GM23248 (cell line): ENCODE measurements at places on chromosomes 4 and X. TPM values are rescaled to one million over a fixed set of nuclear protein-coding genes. Genes with fewer than 3 reads are reported as not detected.

Gene COL25A1
- total RNA-seq = 0.13 TPM in 1 of 2 replicates, not detected in the other

Gene GAB1
- 6.3 and 7.1 TPM in 2 replicates for total RNA-seq

Gene TASL
- not detected in 2 replicates for total RNA-seq

DNA sequence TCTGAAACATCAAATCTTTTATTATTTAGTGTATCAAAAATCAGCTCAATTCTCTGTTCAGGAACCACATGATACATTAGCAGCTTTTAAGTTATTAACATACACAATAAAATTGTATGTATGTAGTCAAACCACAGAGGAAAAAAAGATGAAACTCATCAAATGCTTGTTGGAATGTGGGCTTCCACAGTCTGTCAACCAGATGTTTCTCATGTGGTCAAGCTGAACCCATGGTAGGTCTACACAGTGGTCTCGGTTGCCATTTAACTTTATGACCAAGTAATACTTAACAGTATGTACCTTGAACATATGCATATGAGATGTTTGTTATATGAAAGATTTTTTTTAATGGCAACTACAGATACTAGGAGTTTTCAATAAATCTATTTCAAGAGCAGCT lies 427.8 kb downstream of the IL15 start:
- DNase-seq = no peak

DNA sequence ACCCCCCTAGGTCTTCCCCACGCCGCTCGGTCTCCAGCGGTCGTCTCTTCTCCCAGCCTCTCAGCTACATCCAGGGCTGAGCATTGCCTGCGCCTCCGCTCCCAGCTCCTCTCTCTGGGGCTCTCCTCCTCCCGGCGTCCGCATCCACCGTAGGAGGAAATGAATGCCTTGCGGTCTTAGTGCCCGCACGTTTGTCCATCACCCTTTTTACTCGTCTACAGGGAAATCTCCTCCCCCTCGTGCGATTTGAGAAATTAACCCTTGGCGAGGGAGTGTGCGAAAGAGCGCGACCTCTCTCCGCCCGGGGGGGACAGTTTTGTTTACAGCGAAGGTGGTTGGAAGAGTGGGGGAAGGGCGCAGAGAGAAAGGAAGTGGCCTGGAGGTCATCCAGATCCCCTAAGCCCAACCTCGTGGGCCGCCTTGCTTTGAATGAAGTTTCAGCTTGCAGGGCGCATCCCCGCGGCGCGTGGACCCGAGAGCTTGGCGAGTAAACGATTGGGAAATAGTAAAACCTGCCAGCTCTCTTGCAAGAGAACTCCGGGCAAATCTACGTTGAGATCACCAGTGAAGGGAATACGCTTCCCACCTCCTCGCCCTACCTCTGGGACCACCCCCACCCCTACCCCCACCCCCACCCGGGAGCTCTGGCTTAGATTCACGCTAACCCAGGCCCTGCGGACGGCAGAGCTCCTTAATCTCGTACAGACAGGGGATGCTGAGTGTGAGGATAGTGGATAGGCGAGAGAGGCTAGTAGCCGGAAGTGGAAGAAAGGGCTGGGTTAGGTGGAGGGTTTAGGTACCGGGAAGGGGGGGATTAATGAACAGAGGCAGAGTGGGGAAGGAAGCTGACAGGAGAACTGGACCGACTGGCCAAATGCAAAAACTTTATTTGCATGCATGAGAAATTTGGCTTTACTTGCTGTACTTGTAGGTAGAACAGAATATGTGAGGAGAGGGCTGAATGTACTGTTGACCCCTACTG lies at the start of gene ELOVL6:
ELOVL6 (minus strand) TSS at position 181 of the 982 bp plus-strand sequence. CDS start 280 bp downstream, outside the sequence.
- peak; percentile 84 for DNase-seq

Gene P2RY4
- not detected in 2 replicates for total RNA-seq

DNA sequence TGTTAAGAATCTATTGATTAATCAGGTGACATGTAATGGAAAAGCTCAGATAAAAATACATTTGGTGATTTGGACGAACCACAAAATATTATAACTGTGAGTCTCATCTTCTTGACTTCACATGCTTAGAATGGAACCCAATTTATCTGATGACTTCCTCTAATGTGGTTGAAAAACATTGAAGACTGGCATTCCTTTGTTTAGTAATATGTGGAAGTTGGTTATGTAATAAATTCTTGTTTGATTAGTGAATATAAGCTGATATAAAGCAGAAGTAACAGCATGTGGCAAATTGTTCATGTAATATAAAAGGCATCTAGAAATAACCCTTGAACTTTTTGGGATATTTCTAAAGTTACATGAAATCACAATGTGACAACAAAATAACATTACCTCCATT lies 9.7 kb downstream of the GIMD1 start:
- DNase-seq = peak; percentile 79

DNA sequence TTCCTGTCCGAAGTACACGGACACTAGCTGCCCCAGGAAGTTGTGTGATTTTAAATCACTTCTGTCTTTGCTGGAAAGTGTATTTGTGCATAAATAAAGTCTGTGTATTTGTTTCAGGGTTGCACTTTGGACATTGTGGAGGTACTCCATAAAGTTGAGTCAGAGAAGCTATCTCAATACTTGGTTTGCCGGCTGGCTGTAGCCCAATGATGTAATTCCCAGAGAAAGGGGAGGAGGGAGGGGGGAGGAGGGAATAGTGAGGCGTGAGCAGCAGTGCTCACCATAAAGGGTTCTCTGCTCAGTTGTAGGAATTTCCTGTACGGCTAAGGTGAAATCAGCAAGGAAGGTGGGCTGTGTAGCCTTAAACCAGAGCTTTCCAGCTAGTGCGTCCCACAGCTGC lies 7.5 kb downstream of the APEX2 start:
- DNase-seq = peak; percentile 37

Gene GTPBP6
- 32.4 and 34.5 TPM in 2 replicates for total RNA-seq

Gene CT55
- total RNA-seq = not detected in 2 replicates

- no peak for DNase-seq
Measured at GRCh38 chr4:1850276-1850675, 5.7 kb downstream of the LETM1 start.

GRCh38 chr4:155935389-155935986 lies 18.2 kb downstream of the CTSO start:
- no peak for DNase-seq

DNA sequence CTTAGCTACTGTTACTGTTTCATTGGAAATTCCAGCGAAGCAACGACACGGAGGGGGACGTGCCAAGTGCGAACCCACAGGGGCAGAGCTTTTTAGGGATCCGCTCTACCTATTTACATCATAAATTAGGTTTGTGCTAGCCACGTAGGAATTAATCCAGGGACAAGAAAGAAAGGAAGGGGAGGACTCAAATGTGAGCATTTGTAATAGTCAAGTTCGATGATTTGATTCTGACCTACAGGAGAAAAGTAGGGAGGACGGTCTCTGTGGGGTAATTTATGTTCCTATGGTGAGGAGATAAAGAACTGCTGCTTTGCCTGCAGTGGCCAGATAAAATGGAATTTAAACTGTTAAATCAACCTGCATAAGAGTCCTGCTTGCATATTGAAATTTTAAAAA lies 1.7 kb downstream of the INTS6L start:
- no peak for DNase-seq

- no peak for DNase-seq
Measured at GRCh38 chrX:672931-673330, 42.3 kb downstream of the SHOX start.

Gene FRMD7
- 0.11 TPM in 1 of 2 replicates, not detected in the other for total RNA-seq

GRCh38 chr4:3452376-3452775 lies 10.6 kb downstream of the HGFAC start:
- DNase-seq = no peak

Gene FGF5
- total RNA-seq = 13.4 and 15.5 TPM in 2 replicates

GRCh38 chr4:87497159-87497558 lies 32.0 kb downstream of the SPARCL1 start:
- DNase-seq = no peak

DNA sequence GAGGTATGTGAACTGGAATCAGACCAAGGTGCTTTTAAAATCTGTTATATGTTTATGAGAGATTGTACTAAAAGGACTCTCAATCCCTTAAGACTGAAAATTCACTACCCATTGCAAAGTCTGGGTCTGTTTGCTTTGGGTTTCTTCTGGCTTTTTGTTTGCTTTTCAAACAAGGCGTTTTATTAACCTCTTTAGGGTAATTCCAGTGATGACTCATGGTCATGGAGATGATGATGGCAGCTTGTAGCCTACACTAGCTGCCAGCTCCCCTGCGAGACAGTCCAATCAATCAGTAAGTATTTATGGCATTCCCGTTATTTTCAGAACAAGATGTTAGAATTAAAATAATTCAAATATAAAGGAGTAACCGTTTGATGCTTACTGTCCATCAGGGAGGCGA lies 643.8 kb upstream of the FTHL17 start:
- DNase-seq = no peak

- DNase-seq = peak; percentile 68
Measured at GRCh38 chrX:129654652-129655546, at the start of gene APLN. Gene APLN (minus strand): TSS chrX:129654956. CDS start chrX:129654630, 326 bp downstream.

Gene CLGN
- total RNA-seq = 0.63 and 5.1 TPM in 2 replicates

Gene HSFX3
- total RNA-seq = not detected in 2 replicates

- DNase-seq = no peak
Measured at GRCh38 chr4:31169846-31170245, 449.7 kb downstream of the PCDH7 start.

Gene PLAC8
- total RNA-seq = not detected in 2 replicates

DNA sequence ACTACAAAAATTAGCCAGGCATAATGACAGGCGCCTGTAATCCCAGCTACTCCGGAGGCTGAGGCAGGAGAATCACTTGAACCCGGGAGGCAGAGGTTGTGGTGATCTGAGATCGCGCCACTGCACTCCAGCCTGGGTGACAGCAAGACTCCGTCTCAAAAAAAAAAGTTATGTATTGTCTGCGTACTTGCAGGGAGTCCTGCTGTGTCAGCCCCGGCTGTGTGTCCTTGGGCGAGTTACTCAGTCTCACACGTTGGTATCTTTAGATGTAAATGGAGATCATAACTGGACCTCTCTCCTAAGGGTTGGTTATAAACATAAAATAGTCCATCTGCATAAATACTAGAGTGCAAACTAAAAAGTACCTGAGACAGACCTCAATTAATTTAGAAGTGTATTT lies 22.7 kb upstream of the TBC1D14 start:
- DNase-seq = no peak

Gene ANK2
- 25.9 and 53.1 TPM in 2 replicates for total RNA-seq

Gene PGK1
- total RNA-seq = 644 and 818 TPM in 2 replicates

DNA sequence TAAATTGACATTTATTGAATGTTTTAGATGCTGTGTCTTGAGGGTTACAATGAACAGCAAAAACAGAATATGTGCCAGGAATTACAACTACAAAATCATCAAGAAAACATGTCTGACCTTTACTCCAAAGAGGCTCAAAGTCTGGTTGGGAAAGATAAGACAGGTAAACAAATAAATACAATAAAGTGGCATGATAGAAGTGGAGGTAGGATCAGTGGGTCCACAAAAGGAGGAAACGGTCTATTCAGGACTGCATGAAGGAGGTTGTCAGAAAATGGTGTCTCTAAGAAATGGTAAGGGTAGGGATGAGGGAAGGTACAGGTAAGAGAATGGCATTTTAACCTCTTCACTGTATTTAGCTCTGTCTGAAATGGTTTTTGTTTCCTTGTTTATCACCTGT lies 3.8 kb downstream of the ARHGEF38 start:
- no peak for DNase-seq

- DNase-seq = no peak
Measured at GRCh38 chrX:30313322-30313721, 4.1 kb upstream of the NR0B1 start.

Gene ACSL4
- 68.2 and 81.7 TPM in 2 replicates for total RNA-seq

DNA sequence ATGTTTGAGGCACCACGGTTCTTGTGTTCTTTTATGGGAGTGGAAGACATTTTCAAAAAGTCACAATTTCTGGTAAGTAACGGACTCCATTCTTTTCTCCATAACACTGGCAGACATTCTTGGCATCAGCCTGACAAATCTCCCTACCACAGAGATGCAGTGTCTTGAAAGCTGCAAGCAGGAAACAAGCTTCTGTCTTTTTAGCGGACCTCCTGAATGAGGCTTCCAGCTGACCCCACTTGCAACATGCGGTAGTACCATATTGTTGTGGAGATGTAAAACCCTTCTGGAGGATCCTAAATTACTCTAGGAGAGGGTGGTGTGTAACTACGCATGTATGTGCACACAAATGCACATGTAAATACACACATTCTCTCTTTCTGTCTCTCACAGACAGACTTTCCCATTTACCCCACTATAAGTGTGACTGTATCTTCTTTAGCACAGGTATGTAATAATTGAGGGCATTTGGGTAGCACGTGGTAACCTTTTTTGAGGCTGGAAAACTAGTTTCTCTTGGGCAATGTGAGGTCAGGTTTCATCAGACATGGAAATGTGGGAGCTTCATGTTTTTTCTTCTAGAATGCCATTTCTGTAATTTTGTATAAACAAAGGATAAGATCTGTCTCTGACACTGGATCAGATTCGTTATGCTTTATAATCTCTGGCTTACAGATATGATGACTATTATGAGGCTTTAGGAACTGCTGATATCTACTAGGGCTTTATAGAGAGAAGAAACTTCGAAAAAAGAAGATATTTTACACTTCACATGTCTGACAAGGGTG lies 130.1 kb downstream of the MGST2 start:
- DNase-seq = peak; percentile 28

DNA sequence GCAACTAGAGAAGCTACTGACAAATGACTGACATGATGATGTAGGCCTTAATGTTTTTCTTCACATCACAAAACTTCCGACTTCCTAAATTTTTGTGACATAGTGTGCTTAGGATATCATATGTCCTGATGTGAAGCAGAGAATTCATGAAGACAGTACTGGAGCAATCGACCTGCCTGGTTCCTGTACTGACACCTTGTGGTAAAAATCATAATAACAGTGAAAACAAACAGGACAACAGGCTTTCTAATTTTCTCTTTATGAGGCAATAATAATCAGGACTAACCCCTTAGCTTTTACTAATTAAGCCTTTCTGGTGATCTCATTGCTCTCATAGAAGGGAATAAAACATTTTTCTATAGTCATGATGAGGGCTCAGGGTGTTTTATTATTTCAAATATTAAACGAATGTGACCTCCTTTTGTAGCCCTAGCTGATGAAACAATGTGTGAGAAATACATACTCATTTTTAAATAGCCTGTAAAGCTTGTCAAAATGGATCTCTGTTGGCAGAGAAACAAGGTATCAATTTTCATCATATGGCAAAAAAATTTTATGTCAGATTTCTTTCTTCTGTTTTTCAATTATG lies 158.4 kb downstream of the TENT5D start:
- peak; percentile 27 for DNase-seq

Gene CXCL13
- total RNA-seq = not detected in 2 replicates

DNA sequence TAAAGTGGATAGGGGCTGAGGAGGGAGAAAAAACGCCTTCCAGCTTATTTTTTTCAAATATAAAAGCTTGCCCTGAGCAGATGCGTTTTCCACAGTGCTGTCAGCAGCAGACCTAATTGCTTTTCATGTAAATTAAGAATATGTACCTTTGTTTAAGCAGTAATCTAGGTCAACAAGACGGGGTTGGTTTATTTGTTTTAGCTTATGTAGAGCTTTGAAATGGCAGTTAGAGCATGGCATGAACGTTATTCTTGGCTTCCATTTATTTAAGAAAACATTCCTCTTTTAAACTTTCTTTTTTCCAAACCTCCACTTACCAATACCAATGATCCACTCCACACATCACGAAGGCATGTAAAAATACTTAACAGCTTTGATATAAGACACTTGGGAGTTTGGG lies 220.3 kb upstream of the TENM3 start:
- DNase-seq = no peak
